ENCODE measurements at places on chromosomes 3 and 15. TPM values are rescaled to one million over a fixed set of nuclear protein-coding genes. Genes with fewer than 3 reads are reported as not detected.
A peak's percentile ranks its signal among the peaks of the same experiment; 100 is the strongest.

- DNase-seq, result no peak
Measured at GRCh38 chr3:23928524-23928923, 11.6 kb downstream of the RPL15 start.

- peak; percentile 89 for DNase-seq
Measured at GRCh38 chr3:99925584-99926230, 108.0 kb downstream of the CMSS1 start.

DNA sequence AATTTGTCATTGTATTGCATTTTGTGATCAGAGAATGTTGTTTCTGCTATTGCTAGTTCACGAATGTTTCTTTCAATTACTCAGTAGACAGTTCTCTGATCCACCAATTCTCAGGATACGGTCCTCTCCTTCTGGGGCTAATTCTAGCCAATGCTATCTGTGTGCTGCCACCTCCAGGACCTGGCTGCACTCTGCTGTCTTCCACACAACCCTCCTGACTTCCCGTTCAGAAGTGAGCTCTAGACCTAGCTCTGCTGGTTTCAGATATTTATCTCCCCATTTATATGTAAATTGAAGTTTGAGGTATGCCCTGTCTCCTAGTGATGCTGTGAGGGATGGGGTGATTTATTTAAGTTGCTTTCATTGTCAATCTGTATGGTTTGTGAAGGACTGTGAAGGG, 21.7 kb upstream of the UBL7 start:
- peak; percentile 7 for DNase-seq

The PLSCR2 gene
- not detected for total RNA-seq

The LMAN1L gene
- total RNA-seq, result not detected
